ENCODE measurements at places on chromosomes 7 and 10. TPM values are rescaled to one million over a fixed set of nuclear protein-coding genes. Genes with fewer than 3 reads are reported as not detected.

The NPFFR1 gene
- total RNA-seq, result not detected

The IGFBP3 gene
- total RNA-seq, result 125 TPM

The PDE1C gene
- total RNA-seq, result 2.9 TPM

The EPDR1 gene
- 11.7 TPM for total RNA-seq

The HPSE2 gene
- not detected for total RNA-seq

The LBX1 gene
- total RNA-seq, result not detected

The OR13A1 gene
- not detected for total RNA-seq

The GJD4 gene
- total RNA-seq, result not detected

The ZPBP gene
- not detected for total RNA-seq

The CNNM1 gene
- total RNA-seq, result 0.08 TPM

The ADCYAP1R1 gene
- total RNA-seq, result 39.3 TPM

The HGF gene
- total RNA-seq, result 0.82 TPM

The VIM gene
- total RNA-seq, result 6,235 TPM

The SLC26A3 gene
- total RNA-seq, result not detected

The CTAGE4 gene
- 3.3 TPM for total RNA-seq

The OR2A12 gene
- not detected for total RNA-seq

The HOXA6 gene
- total RNA-seq, result not detected

The GPR37 gene
- 7.1 TPM for total RNA-seq

The LIPK gene
- total RNA-seq, result not detected

The GIMAP8 gene
- total RNA-seq, result 143 TPM

The PCGF6 gene
- 9.4 TPM for total RNA-seq

The FAM180A gene
- not detected for total RNA-seq

The UBTD1 gene
- 78.0 TPM for total RNA-seq

The PNLIPRP2 gene
- not detected for total RNA-seq

The GIMAP6 gene
- total RNA-seq, result 47.7 TPM

The USP54 gene
- total RNA-seq, result 267 TPM

The PLA2G12B gene
- not detected for total RNA-seq

The HMX3 gene
- total RNA-seq, result not detected

The ATOH7 gene
- 0.23 TPM for total RNA-seq

The GET4 gene
- total RNA-seq, result 61.3 TPM

The NYAP1 gene
- total RNA-seq, result 2.2 TPM

The MALSU1 gene
- total RNA-seq, result 41.5 TPM

The EFCAB10 gene
- total RNA-seq, result 0.28 TPM

The OR6B1 gene
- total RNA-seq, result not detected

The SUN3 gene
- total RNA-seq, result not detected

The FKBP6 gene
- total RNA-seq, result not detected

The ADCK2 gene
- 37.6 TPM for total RNA-seq

The KCNMA1 gene
- total RNA-seq, result 5.1 TPM

The SUGCT gene
- total RNA-seq, result 1.6 TPM

The PPP1R9A gene
- total RNA-seq, result 22.2 TPM

The IQCE gene
- 9.6 TPM for total RNA-seq

The SPDYE2 gene
- total RNA-seq, result not detected

All from endothelial cell (in vitro differentiated cells).